Foreskin fibroblast (primary cell): ENCODE measurements at places on chromosomes 5 and 9.

- no peak for DNase-seq
Measured at GRCh38 chr5:155307229-155307628, 293.7 kb downstream of the KIF4B start.

GRCh38 chr5:122142480-122143164 is 13.3 kb downstream of the ZNF474 start:
- peak; percentile 73 for DNase-seq

GRCh38 chr9:104872656-104873488 is 55.1 kb downstream of the ABCA1 start:
- peak; percentile 96 for DNase-seq

- peak; percentile 75 for DNase-seq
Measured at GRCh38 chr5:174724484-174725260, at the start of gene MSX2. TSS of gene MSX2 (plus strand) at chr5:174724582. CDS start at chr5:174724660, 78 bp downstream.

- DNase-seq: no peak
Measured at GRCh38 chr5:82985763-82986162, 91.4 kb downstream of the TMEM167A start.

DNA sequence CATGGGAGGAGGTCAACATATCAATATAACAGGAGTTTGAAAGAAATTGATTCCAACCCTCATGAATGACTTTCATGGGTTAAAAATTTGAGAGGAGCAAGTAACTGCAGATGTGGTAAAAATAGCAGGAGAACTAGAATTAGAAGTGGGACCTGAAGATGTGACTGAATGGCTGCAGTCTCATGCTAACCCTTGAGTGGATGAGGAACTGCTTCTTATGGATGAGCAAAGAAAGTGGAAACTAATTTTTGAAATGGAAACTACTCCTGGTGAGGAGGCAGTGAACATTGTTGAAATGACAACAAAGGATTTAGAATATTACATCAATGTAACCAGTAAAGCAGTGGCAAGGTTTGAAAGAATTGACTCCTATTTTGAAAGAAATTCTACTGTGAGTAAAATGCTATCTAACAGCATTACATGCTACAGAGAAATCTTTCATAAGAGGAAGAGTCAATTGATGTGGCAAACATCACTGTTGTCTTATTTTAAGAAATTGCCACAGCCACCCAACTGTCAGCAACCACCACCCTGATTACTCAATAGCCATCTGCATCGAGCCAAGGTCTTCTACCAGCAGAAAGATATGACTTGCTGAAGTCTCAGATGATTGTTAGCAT is 1683.2 kb downstream of the MAT2B start:
- no peak for DNase-seq

DNA sequence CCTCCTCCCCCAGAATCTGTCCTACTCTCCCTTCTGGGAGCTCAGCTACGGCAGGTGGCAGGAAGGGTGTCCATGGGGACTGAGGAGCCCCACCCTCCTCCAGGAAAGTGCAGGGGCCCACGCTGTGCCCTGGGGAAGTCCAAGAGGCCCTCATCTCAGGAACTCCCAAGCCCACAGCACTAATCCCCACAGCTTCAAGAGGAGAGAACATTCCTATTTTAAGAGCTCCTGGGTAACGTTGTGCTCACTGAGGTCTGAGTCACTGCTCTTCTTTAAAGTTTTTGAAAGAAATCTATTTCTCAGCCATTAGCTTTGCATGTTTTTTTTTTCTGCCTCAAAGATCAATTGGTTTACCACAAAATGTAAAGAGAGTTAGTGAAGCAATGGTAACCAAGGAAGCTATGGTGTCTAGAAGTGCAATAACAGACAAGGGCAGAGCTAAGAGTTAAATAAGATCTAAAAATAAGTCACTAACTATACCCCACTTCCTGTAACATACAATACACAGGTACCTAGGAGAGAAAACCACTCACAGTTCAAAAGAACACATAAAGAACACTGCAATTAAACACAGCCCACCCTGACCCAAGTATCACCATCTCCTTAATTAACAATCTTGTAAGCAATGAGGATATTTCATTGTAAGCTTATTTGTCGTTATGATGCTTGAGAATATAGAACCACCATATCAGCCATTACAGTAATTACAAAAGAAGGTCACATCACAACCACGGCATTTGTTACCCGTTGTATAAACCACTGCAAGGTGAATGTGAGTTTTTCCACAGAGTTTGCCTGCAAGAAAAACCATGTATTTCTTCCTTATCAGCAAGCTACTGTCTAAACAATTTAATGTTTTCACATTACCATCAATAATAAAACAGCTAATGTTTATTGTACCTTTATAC is 382.3 kb upstream of the SLC30A5 start:
- DNase-seq: peak; percentile 15

DNA sequence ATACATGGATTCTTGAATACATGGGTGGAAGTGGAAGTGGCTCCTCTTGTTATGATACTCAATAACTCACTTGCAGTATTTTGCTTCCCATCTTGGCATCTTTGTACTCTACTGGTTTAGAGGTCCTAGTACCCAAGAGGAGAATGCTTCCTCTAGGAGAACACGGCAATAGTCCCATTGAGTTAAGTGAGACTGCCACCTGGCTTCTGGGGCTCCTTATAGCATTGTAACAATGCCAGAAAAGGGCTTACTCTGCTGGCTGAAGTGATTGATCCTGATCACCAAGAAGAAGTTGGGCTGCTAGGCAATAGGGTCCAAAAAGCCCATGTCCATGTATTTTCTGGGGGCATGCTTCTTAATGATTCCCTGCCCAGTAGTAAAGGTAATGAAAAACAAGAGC is 627.6 kb upstream of the SGCD start:
- DNase-seq: no peak

- DNase-seq: peak; percentile 30
Measured at GRCh38 chr5:63263411-63263810, 684.8 kb downstream of the LRRC70 start.

- no peak for DNase-seq
Measured at GRCh38 chr5:179413711-179414458, 68.6 kb upstream of the ADAMTS2 start.
